Jurkat, Clone E6-1 (cell line): ENCODE measurements at places on chromosomes 4 and X.

DNA sequence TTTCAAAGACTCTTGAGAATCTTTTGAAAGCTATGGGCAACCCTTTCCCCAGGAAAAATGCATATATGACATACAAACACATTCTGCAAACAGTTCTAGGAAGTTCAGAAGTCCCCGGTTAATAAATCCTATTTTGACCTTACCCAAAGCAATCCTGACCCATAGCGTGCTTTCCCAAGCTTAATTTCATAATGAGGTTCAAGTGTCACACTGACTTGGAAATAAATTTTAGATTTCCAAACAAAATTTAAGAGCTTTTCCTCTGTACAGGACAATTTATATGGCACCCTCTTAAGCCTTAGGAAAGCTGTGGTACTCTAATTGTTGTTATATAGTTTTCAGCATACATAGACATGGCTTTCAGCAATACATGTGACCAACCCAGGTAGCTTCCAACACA, 11.3 kb downstream of the MID2 start:
- no peak for DNase-seq

DNA sequence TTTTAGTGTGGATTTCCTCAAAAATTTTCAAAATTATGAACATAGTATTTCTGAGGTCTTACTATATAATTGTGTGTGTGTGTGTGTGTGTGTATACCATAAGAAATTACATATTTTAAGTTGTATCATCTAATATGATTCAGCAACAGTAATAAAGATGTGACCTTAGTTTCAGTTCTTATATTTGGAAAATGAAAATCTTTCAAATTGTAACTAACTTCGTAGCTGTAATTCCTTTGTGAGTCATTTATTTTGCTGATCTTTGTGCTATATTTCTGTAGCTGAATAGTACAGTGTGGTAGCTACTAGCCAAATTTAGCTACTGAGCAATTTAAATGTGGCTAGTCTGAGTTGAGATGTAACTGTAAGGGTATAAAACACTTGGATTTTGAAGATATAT, 116.4 kb downstream of the RAP1GDS1 start:
- DNase-seq, result no peak

DNA sequence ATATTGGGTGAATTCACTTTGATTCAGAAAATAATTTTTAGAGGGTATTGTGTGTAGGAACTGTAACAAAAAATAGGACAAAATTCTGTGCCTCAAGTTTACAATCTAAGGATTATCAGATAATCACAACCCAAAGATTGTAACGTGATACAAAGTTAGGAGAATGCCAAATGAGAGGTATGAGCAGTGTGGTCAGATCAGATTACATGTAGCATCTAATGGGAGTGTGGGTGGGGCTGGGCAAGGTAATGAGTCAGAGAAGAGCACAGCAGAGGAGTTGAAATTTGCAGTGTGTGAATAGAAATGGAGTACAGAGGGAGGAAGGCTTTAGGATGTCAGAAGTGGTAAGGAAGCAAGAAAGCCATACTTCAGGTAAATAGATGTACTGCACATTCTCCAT, 103.4 kb upstream of the TEX13A start:
- DNase-seq, result no peak

- no peak for DNase-seq
Measured at GRCh38 chrX:48591255-48591791, 6.0 kb upstream of the WDR13 start.

GRCh38 chr4:48495941-48496340, 5.9 kb downstream of the ZAR1 start:
- DNase-seq, result no peak

GRCh38 chr4:182831376-182831775, 85.8 kb downstream of the DCTD start:
- DNase-seq, result no peak

DNA sequence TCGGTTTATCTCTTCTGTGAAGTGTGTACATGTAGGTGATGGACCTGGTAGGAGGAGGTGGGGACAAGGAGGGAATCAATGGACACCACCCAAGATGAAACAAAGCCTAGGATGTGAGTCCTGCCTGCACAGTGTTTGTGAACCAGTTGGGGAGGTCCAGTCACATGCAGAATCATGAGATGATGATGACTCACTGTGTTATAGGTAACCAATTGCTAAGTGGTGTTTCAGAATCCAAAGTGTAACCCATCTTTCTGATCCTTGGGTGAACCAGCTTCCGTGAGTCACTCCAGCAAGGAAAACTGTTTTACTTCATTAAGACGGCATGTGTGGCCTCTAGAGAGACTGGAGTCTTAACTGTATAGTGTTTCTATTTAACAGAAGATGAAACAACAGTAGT, 57.9 kb upstream of the HPF1 start:
- no peak for DNase-seq

DNA sequence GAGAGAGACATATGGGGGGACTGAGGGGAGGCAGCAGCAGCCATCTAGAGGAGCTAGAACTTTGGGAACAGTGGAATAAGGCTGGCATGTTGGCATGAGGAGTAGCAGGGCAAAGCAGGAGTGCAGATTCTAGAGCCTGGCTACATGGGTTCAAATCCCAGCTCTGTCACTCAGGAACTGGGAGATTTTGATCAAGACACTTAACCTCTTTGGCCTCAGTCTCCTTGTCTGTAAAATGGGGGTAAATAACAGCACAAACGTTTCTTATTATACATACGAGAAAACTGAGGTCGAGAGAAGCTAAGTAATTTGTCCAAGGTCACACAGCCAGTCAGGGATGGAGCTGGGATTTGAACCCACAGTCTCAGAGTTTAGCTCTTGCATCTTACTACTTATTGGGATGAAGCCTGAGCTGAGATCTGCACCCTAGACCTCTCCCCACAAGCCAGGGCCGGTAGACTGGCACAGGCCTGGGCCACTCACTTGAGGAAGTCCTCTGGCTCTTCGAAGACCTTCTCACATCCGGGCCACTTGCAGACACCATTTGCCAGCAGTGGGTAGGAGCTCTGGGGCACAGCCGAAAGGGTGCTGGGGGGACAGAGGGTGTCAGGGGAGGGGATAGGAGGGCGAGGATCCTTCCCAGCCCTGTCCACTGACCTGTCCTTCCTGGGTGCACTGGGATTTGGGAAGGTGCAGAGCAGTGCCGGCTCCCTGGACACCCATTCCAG, 8.1 kb downstream of the FOXP3 start:
- DNase-seq, result no peak

DNA sequence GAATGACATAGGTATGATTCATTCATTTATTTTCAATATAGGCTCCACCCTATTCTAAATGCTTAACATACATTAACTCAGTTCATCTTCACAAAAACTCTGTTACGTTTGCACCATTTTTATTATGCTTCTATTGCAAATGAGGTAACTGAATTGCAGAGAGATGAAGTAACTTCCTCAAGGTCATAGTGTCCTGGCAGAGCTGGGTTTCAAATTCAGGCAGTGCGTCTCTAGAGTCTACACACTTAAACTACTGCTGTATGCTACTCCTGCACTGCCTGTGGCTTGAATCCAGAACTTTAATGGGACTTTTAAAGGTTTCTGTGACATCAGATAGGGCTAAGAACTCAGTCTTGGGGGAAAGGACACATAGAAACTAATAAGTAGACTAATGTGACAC, 413.4 kb downstream of the UBE2NL start:
- DNase-seq, result no peak

DNA sequence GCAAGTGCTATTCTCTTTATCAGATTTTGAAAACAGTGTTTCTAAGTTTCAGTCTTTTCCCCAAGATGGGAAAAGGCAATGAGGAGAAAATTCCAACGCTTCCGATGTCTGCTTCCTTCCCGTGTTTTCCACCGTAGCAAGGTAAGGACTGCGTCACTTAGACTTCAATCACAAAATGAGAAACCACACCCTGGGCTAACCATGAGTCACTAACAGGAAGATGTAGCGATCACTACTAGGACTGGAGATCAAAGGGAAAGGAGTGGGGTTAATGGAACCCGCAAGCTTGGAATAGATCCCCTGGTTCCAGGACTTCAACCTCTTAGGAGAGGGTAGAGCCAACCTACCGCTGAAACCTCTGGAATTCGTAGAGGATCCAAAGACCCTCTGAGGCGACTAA, 250.7 kb upstream of the ZFP42 start:
- DNase-seq, result no peak

- DNase-seq, result no peak
Measured at GRCh38 chr4:97582890-97583289, 560.4 kb downstream of the STPG2 start.

DNA sequence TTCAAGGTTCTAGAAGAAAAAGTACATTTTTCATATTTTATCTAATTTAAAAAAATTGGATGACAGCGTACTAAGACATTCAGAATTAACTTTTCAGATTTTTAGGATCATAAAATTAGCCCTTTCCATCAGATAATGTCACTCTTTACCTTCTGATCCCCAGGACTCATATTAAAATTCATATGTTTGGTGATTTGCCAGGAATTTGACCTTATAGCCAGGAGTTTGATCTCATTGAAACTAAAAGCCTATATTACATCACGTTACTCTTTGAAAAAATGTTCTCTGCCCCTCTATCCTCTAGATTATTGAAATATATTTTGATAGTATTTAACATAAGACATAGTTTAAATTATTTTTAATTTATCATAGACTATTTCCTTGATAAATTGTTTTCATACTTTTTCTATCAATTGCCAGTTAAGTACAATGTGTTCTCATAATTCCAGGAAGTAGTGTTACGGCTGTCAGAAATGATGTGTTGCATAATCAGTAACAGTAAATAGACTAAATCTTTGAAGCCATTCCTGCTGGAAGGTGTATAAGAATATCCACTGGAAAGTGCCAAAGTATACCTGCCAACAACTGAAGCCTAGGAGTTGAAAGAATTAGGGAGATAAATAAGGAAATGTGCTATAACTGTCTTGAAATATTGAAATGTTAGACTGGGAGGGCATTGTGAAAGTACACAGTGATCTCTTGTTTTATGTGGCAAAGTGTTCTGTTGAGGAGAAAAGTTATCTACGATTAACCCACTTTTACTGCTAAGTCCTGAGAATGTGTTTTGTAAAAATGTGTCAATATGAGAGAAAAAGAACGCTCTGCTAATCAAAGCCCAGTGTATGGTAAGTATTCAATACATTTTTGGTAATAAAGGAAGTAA, 32.9 kb upstream of the PDGFC start:
- DNase-seq, result no peak

GRCh38 chr4:43089730-43090129, 197.2 kb downstream of the GRXCR1 start:
- DNase-seq, result no peak
